KBM-7 (cell line): ENCODE measurements at places on chromosomes 6 and 20.

GRCh38 chr6:127243501-127243900, 23.2 kb upstream of the RNF146 start:
- DNase-seq, result no peak

DNA sequence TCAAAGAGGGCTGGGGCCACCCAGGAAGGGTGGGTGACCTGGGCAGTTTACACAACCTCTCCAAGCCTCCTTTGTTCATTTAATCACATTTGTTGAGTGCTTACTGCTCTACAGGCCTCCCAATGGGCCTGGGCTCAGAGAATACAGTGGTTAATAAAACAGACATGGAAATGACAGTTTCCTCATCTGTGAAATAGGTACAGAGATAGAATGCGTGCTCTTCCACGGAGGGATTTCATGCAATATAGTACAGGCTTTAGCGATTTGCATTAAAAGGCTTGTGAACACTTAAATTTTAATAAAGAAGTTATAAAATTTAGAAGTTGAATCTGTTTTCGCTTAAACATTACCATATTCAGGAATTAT, 802 bp upstream of the FERMT1 start:
- DNase-seq, result no peak

DNA sequence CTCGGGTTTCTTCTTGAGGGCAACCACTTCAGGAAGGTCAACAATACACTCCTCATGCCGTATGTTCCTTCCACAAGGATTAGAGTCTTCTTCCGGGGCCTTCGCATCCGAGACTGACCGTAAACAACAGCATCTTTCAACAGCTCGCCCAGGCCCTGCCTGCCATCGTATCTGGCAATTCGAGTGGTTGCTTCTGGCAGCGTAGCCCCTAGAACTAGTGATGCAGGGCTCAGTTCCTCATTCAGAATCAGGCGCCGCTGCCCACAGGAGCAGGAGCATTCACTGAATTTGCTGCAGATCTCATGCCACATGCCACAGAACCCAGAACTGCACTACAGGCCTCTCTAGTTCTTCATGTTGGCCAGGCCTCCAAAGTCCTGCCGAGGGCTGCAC, 59.0 kb upstream of the AFDN start:
- no peak for DNase-seq

GRCh38 chr20:745683-746301, 22.5 kb downstream of the SLC52A3 start:
- DNase-seq, result peak; percentile 21

GRCh38 chr6:11755725-11756124, 22.9 kb downstream of the ADTRP start:
- DNase-seq, result no peak

- DNase-seq, result no peak
These were observed 31.6 kb upstream of the APMAP start for GRCh38 chr20:25024171-25024570.

DNA sequence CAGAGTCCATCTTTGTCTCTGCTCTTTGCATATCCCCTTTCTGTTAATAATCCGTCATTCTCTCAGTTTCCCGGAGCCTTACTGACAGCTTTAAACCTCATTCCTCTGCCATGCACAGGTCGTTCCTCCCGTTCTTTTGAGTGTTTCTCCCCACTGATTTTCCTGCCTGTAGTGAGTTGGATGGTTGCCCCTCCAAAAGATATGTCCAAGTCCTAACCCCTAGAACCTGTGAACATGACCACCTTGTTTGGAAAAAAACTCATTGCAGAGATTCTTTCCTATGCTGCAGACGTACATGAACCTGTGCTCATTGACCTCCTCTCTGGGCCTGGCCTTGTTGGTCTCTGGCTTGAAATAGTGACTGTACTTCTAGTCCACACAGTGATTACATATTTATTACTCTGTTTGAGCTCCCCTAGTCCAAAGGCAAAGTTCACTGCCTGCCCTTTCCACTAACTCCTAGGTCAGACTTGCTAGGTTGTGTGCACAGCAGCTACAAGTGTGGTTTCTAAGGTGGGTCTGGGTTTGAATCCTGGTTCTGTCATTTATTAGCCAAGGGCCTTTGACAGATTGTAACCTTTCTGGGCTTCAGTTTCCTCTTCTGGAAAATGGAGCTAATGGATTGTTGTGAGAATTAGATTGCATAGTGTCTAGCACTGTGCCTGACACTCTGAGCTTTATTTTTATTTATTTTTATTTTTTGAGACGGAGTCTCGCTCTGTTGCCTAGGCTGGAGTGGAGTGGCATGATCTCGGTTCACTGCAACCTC, 29.3 kb downstream of the PPARD start:
- no peak for DNase-seq

GRCh38 chr6:148358196-148358785, 15.7 kb downstream of the SASH1 start:
- no peak for DNase-seq

DNA sequence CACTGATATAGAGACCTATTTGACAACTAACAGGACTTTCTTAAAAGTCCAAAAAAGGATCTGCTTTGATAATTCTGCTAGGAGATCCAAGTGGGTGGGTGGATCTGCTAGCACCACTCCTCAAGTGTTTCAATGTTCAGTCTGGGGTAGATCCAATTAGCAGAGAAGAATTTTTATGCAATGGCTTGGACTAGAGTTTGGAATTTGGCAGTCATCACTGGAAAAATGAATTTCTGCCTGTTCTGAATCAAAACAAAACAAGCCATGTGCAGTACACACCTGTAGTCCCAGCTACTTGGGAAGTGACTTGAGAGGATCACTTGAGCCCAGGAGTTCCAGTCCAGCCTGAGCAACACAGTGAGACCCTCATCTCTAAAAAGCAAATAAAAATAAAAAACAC, 12.6 kb upstream of the GNMT start:
- DNase-seq, result no peak

DNA sequence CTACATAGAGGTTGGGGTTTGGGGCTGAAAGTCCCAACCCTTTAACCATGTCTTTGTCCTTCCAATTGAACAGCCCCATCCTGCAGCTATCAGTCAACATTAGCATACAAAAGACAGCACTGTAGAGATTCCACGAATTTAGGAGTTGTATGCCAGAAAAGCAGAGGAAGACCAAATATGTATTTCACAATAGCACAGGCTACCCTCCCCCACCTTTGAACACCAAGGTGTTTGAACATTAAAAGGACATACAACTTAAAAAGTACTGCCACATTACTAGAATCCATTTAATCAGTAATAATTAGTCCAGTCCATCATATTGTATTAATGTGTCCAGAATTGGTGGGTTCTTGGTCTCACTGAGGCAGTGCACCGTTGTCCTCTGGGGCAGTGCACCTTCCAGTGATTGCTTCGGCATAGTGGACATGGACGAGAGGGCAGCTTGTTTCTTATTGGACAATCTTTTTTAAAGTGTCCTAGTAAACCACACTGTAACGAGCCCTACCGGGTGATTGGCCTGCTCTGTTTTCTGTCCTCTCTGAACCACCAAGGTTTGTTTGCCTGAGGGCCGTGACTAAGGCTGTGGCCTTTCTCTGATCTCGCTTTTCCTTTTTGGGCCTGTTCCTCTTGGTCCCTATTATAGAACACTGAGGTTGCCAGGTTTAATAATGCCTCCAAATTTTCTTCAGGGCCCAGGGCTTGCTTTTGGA, 36.4 kb downstream of the GSTA4 start:
- DNase-seq, result no peak

DNA sequence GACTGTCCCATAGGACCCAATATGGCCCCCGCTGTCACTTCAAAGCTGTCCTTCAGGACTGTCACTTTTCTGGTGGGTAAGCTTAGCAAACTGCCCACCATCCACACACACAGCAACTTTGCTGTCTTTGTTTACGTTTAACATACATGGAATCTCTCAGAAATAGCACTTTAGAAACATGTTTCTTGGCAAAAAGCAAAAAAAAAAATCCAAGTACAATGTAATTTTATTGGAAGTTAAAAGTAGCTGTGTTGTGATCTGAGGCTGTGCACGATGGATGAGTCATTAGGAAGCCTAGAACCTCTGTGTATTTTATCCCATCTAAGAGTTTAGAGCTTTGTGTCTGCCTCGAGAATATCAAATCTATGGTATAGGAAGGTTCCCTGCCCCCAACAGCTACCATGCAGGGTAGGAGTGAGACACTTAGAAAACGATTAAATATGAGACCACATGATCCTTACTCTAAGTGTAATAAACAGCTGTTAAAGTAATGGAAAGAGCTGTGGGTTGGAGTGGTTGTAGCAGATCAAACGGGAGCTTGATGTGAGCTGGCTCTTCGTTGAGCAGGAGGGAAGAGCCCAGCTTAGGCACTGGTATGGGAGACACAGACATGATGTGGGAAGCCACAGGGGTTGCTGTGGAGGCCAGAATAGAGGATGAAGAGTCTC, 119.5 kb downstream of the PLEKHG1 start:
- DNase-seq, result no peak

DNA sequence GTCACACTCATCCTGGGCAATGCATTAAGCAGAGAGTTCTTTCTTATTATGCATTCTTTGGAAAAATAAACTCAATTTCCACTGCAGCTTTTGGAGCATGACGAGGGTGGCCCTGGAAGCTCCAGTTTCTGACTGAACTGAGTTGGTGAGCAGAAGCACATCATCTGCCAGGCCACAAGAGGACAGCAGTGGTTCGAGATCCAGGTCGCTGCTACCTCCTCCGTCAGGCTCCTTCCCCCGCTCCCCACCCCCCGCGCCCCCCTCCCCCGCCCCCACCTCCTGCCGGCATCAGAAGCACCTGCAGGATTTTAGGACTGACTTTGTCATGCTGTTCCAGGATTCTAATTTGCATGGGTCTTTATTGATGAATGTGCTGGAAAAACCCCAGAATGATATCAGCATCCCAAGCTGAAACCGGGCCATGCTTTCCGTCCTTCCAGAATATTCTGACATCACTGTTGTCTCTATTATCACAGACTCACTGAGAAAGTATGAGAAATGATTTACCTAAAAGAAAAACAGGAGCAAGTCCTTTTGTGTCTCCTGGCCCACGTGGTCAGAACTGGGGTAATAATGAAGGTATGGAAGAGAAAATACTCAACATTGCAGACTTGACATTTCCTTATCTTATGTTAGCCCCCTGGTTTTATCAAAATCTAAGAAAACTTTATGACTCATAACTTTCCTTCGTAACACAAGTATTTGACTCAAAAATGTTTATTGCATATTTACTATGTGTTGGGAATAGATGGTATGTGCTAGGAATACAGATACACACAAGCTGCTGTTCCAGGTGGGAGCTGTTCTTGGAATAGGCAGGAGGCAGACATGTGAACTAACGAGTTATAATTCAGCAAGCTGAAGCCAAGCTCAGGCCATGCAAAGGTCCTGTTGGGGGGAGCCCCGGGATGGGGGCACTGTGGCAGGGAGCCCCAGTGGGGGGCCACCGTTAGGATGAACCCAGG, 220.2 kb upstream of the EXOC2 start:
- no peak for DNase-seq
